Psoas muscle (tissue), 8 donors: ENCODE measurements at places on chromosomes 13 and 19. TPM values are rescaled to one million over a fixed set of nuclear protein-coding genes. Genes with fewer than 3 reads are reported as not detected.

DNA sequence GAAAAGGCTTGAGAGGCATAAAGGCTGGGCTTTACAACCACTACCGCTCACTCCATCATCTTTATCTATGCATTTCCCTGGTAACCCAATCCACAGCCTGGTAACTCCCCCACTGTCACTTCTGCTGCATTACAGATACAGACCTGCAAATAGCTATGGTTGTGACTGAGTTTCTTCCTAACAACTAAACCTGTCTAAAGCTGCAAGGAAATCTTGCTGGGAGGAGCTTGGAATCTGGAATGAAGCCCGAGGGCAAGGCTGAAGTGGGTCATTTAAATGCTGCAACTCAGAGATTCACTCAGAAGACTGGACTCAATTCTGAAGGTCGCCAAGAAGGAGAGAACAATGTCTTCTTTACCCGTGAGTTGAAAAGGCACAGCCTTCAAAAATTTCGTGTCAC, at the start of gene LGALS13:
LGALS13 (plus strand) TSS at position 301 of the 400 bp plus-strand sequence; CDS start at position 346, 45 bp downstream.
- DNase-seq: no peak

DNA sequence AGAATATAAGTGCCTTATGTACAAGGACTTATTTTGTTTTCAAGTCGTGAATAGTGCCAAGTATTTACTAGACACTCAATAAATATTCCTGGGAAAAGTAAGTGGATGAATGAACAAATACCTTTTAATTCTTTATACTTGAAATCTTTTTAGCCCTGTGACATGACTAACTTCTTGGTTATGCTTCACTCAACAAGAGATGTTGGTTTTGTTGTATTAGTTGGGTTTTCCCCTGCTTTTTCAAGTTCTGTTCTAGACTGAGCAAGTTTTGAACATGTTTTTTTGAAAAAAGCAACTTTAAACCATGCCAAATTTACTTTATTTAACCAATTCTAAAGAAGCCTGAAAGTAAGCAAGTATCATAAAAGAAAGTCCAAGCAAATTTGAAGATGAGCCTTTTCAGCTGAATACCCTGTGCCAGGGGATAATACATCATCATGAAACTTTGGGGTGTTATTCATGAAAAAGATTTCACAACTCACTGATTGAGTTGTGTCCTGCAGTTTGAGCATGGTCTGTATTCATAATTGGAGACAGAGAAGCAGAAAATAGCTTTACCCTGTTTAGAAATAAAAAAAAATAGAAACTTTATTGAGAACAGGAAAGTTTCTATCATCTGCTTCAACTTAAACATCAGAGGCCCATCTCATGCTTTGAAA, 11.1 kb downstream of the LMO7 start:
- DNase-seq: no peak

DNA sequence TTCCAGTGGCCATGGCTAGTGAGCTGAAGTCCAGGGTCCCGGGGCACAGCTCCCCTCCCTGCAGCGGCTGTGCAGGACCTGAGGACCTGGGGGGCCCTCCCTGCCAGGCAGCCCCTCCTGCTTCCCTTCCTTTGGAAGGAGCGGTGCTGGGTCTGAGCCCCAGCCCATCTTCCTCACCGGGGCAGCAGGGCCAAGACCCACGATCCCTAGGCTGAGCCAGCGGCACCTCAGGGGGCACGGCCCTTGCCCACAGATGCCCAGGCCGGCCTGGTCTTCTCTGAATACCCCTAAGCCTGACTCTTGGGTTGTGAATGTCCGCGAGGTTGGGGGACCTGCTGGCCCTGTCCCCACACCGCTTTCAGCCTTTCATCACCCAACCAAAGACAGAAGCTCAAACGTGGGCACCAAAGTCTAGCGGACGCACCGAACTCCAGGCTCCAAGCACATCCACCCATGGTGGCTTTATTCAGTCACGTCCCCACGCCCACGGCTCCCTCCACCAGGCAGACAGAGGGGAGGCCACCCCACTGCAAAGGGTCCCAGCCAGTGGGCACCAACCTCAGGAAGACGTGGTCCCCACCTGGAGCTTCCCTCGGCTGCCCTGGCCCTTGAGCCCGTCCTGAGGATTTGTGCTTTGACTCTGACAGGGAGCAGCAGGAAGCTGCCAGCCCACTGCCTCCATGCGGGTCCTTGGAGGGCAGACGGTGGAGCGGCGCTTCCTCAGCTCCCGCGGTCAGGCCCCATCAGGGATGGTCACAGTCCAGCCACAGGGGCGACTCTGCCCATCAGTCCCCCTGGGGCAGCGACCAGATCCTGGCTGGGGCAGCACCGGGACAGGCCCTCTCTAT, 8.3 kb upstream of the MEX3D start:
- no peak for DNase-seq

DNA sequence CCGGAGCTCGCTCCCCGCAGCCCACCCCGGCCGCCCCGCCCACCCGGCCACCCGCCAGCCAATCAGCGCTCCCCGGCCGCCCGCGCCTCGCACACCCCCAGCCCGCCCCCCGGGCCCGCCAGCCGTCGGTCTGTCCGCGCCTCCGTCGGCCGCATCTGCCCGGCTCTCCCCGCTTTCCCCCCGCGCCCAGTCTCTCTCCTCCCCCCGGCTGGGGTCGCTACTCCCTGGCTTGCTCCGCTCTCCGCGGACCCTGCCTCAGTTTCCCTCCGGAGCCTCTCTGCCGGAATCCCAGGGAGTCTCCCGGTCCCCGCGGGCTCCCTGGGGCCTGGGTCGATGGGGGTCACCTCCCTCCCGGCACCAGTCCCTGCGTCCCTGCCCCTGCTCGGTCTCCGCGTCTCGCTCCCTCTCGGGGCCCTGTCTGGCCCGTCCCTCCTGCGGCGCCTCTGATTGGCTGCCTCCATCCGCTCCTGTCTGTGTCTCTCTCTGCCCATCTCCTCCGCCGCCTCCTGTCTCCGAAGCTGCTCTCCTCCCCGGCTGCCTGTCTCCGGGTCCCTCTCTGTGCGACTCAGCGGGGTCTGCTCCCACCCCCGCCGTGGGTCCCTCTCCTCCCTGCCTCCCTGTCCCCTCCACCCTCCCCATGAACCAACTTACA, 484 bp downstream of the IL11 start:
- no peak for DNase-seq

- DNase-seq: peak; percentile 60
These were observed 83.9 kb downstream of the GNG7 start for GRCh38 chr19:2618611-2619010.

Gene SIGLEC11
- polyA plus RNA-seq: 0.13 TPM

Gene LIM2
- polyA plus RNA-seq: not detected
